ENCODE measurements at places on chromosomes 2 and 18. TPM values are rescaled to one million over a fixed set of nuclear protein-coding genes. Genes with fewer than 3 reads are reported as not detected.

The POTEJ gene
- not detected for total RNA-seq

The HTRA2 gene
- total RNA-seq, result 51.8 TPM

The LRRC30 gene
- total RNA-seq, result not detected

The HPCAL1 gene
- 57.2 TPM for total RNA-seq

The MRPL53 gene
- total RNA-seq, result 23.5 TPM

The GCG gene
- total RNA-seq, result not detected

The PAX8 gene
- total RNA-seq, result 2.9 TPM

The WNT6 gene
- total RNA-seq, result not detected
